ENCODE measurements at places on chromosomes 3 and 15.

DNA sequence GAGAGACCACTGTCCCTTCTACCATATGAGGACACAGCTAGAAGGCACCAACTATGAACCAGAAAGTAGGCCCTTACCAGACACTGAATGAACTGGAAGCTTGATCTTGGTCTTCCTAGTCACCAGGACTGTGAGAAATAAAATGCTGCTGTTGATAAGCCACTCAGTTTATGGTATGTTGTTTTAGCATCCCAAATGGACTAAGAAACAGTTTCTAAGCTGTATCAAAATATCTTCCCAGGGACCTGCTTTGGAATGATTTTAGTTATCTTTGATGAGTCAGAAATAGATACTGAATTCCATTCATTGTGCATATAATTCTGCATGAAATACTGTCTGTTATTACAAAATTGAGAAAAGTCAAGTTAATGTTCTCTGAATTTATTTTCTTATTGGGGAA lies 18.6 kb downstream of the WDR76 start:
- H3K27me3 ChIP-seq: no peaks in the 10 kb centered on the region
- no peaks in the 10 kb centered on the region for H3K4me1 ChIP-seq
- DNase-seq: no peak
- H3K27ac ChIP-seq: no peak overlapping the region

DNA sequence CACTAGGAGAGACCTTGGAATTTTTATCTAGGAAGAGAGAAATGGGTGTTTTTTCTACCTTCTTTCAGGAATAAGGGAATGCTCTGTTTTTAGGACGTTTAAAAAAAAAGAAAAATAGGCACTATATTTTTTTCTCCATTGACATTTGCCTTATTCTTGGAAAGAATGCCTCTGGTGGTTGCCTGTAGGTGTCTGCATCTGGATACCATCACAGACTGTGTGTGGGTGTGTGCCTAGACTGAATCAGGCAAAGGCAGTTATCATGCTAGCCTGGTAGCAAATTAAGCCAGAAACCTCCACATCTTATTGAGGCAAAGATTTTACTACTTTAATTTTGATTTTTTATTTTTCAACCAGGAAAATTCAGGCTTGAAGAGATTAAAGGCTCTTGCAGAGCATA lies 513.6 kb upstream of the KCNMB2 start:
- H3K36me3 ChIP-seq: no peaks in the 10 kb centered on the region
- no peak overlapping the region for H3K27ac ChIP-seq
- no peaks in the 10 kb centered on the region for H3K27me3 ChIP-seq
- no peak for DNase-seq
- H3K4me1 ChIP-seq: no peaks in the 10 kb centered on the region
- no peak overlapping the region for H3K4me3 ChIP-seq

DNA sequence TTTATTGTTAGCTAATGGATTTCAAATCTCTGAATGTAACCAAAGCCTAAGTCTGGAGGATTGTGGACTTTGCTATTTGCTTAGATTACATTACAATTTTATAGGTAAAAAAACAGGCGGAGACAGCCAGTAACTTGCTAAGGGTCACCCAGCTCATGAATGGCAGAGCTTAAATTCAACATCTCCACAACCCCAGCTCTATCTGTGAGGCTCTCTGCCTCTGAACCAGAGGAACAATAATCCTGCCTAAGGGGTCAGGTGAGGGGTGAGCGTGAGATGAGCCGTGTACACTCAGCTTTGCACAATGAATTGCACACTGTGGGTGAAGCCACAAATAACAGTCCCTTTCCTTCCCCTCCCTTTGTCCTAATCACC lies 69.8 kb upstream of the SPATA12 start:
- H3K4me3 ChIP-seq: no peak overlapping the region
- H3K27ac ChIP-seq: no peak overlapping the region
- DNase-seq: no peak

DNA sequence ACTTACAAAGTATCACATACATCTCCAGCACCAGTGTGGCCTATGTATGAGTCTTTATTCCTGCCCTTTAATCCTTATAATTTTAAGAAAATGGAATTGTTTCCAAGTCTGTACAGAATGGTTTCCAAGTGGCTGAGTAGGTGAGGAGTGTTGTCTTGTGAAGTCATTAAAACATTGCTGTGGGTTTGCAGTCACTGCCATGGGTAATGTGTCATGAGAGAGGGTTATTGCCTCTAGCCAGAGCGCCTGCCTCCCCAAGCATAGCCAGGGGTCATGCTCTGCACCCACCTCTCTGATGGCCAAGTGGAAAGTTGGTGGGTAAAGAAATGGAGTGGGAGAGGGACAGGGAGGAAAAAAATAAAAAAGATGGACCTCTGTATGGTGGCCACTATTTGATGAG lies 25.3 kb downstream of the TRAK1 start:
- peaks cover 23% of the 10 kb centered on the region for H3K4me1 ChIP-seq
- H3K4me3 ChIP-seq: no peak overlapping the region
- no peaks in the 10 kb centered on the region for H3K27me3 ChIP-seq

GRCh38 chr3:113136071-113136470 lies 75.3 kb upstream of the BOC start:
- no peaks in the 10 kb centered on the region for H3K4me1 ChIP-seq
- DNase-seq: peak; percentile 67
- no peak overlapping the region for H3K27ac ChIP-seq
- H3K36me3 ChIP-seq: no peaks in the 10 kb centered on the region
- no peak overlapping the region for H3K4me3 ChIP-seq
